ENCODE measurements at places on chromosomes 7 and 10.

- DNase-seq, result no peak
Measured at GRCh38 chr7:96973986-96974385, 31.4 kb upstream of the DLX6 start.

DNA sequence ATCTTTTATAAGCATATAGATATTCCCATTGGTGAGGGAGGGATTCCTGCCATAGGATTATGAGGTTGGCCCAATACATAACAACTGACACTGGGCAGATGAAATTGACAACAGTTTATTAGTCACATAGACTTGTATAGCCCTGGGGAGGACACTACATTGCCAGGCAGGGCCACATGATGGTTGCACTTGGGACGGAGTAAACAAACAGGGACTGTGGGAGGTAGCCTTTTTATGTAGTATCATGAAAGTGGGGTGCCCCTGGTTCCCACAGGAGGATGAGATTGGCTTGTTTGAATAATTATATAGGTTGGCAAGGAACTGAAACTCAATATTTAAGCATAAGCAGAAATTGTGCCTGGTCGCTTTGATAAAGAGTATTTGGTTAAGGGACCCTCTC, 23.5 kb downstream of the TRIM24 start:
- peak; percentile 58 for DNase-seq

DNA sequence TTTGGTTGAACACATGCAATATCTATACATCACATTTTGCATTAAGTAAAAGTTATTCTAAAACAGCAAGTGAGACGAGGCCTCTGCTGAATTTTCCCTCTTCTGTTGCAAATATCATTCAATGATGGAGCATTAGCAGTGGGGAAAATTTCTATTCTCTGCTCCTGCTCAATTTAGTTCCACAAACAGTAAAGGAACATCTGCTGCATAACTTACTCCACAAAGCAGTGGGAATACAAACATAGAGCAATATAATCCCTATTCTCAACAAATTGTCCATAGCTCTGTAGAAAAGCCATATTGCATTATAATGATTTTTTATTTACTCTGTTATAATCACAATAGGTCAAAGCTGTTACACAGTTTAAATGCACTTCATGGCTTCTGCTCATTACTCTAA, 5.9 kb downstream of the AGR3 start:
- DNase-seq, result no peak

GRCh38 chr7:123492485-123492884, 41.9 kb downstream of the IQUB start:
- DNase-seq, result no peak

DNA sequence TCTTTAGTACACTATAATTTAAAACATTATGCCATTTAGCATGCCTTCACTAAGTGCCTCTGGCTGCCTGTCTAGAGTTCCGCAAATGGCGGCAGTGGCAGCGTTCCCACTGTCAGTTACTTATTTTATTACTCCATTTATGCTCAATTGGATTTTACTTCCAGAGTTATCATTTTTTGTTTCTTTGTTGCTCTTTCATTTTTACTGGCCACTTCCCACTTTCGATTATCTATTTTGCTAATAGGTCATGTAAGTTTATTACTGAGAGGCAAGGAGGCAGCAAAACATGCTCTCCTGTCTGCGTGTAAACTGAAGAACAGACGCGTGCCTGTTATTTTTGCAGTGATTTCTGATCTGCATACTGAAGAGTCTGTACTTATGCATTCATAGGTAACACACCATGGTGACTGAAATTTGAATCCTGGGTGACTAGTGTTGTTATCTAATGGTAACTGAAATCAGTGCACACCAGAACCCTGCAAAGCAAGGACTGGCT, 23.1 kb downstream of the KDM7A start:
- DNase-seq, result no peak

- no peak for DNase-seq
Measured at GRCh38 chr7:74017125-74017524, 10.8 kb upstream of the ELN start.

DNA sequence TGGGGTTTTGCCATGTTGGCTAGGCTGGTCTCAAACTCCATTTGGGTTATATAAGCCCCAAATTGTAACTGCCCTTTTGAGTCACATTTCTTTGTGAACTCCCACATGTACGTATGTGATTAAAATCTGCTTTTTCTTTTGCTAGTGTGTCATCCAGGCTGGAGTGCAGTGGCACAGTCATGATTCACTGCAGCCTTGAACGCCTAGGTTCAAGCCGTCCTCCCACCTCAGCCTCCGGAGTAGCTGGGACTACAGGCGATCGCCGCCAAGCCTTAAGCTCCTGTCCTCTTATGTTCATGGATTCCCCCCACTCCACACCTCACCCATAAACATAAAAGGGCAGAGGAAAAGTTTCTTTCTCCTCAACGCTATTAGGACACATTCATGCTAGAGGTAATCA, 4.4 kb upstream of the SMC3 start:
- no peak for DNase-seq

GRCh38 chr10:63421591-63421990, 44.2 kb downstream of the JMJD1C start:
- peak; percentile 85 for DNase-seq

GRCh38 chr10:112082120-112082519, 101.4 kb downstream of the GPAM start:
- DNase-seq, result no peak

GRCh38 chr10:88039496-88040200, 176.2 kb downstream of the PTEN start:
- no peak for DNase-seq

GRCh38 chr7:12911053-12911452, 223.6 kb downstream of the ARL4A start:
- no peak for DNase-seq

DNA sequence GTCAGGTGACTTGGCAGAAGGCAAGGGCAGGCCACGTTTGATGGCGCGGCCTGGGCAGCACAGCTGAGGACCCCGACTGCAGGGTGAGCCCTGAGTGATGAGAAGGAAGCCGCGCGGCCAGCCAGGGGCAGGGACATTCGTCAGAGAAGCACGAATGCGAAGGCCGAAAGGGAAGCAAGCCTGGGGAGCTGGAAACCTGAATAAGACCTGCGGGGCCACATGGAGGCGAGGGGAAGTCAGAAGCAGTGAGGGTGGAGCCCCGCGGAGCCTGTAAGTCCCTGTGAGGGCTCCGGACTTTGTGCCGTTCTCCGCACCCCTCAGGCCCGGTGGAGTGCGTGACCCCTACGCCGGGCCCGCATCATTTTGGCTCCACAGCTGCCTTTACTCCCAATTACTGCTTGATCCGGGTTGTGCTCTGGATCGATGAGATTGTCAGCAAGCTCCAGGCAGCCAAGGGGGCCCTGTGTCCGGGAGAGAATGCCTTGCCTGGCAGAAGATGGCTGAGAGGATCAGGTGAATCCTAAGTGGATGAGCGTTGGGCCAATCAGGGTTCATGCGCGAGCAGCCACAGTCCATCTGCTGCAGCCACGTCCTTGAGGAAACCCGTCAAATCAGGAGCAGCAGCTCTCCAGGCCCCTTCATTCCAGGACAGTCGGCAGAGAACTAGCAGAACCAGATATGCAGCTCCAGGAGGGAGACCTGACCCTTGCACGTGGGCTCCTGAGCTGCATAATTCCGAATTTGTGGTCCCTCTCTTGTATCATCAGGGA, 293.3 kb upstream of the SHH start:
- DNase-seq, result no peak

- no peak for DNase-seq
Measured at GRCh38 chr10:130458509-130458908, 322.3 kb downstream of the GLRX3 start.

DNA sequence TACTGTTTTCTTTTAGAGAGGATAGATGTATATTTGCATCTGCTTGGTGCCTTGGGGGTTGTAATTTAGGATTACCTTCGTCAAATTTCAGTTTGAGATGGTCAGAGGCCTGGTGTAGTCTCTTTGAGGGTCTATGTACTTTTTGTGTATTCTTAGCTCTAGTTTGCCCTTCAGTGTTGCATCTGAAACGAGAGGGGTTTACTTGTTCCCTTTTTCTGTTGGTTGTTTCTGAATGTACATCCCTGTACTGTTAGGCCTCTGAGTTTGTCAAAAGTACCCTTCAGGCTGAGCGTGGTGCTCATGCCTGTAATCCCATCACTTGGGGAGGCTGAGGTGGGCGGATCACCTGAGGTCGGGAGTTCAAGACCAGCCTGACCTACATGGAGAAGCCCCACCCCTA, 60.0 kb downstream of the MLLT10 start:
- no peak for DNase-seq

GRCh38 chr7:39688611-39689480, 65.5 kb downstream of the RALA start:
- DNase-seq, result peak; percentile 93

- DNase-seq, result no peak
Measured at GRCh38 chr7:35584990-35585389, 109.9 kb downstream of the HERPUD2 start.

GRCh38 chr10:11642566-11642965, 31.1 kb upstream of the USP6NL start:
- no peak for DNase-seq

DNA sequence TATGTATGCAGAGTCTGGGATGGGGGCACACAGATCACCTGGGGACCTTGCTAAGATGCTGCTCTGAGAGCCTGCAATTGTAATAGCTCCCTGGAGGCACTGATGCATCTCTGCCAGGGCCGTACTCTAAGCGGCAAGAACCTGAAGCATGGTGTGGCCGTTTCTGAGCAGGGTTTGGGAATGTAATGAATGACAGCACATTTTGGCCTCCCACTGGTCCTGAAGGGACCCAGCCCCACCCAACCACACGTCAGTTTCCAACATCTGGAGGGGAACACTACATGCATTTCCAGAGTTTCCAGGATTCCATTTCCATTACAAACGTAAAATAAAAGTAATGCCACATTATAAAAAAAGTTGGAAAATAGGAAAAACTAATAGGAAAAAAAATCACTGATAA, 14.0 kb downstream of the ZCCHC24 start:
- DNase-seq, result no peak

DNA sequence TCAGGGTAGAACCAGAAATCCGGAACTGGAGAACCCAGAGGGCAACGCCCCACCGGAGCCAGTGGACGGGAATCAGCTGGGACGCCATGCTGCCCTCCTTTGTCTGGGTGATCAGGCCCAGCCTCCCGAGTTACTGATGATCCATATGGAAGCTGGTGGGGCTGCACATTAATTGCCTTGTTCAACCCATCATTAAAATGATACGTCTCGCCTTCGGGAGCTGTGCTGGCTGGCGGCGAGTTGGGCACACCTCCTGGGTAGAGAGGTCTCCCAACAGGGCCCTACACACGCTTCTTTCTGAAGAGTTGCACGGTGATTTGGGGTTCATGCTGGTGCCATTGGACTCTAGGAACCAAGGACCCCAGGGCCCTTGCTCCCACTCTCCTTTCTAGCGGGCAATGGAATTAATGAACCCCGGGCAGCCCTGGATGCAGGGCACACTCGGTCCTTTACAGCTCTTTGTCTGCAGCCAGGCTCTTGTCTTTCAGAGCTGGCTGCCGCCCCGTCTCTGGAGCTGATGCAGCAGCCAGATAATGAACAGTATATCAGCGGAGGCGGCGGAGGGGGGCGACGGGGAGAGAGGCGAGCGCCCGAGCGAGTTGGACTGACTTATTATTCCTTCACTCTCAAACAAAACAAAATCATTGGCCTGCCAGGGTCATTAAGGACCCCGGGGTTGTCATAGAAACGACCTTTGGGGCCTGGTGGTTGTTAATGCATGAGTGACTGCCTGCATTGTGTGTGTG, 412.2 kb upstream of the ZMIZ1 start:
- no peak for DNase-seq

- DNase-seq, result no peak
Measured at GRCh38 chr7:19026888-19027287, 90.5 kb downstream of the TWIST1 start.

DNA sequence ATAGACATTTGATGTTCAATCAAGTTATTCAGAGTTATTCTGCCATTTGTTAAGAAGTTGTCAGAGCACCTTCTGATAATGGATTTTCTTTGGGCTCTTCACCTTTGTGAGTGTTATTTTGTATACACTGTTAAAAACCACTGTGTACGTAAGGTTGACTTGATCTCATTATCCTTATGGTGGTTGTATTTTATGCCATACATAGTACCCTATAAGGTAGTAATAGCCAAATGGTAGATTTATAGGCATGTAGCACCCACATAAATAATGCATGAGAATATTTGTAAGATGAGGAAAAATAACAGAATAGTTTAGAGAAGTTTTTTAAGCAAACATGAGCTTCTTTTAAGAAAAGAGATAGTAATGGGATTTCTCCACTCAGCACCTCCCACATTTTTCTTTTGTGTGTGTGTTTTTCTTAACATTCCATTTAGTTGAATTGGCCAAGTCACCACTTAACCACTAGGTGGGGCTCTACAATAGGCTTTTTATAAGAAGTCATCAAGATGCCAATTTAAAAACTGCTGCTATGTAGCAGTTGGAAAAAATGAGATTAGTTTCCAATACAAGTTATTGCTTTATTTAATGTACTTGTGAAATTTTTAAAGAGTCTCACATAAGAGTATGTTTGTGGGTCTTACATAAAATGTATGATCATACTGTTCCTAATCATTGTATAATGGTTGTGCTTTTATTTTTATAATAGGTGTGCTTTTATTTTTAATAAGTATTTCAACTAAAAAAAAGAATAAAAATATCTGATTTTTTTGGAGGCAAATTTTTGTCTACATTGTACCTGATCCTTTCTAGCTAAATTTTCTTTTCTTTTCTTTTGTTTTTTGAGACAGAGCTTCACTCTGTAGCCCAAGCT, 41.1 kb upstream of the STMP1 start:
- DNase-seq, result peak; percentile 77

- no peak for DNase-seq
Measured at GRCh38 chr7:939843-940242, 14.6 kb downstream of the ADAP1 start.

GRCh38 chr10:89118091-89118490, 89.0 kb downstream of the CH25H start:
- no peak for DNase-seq

GRCh38 chr7:25619381-25619780, 391.1 kb upstream of the NPVF start:
- no peak for DNase-seq

DNA sequence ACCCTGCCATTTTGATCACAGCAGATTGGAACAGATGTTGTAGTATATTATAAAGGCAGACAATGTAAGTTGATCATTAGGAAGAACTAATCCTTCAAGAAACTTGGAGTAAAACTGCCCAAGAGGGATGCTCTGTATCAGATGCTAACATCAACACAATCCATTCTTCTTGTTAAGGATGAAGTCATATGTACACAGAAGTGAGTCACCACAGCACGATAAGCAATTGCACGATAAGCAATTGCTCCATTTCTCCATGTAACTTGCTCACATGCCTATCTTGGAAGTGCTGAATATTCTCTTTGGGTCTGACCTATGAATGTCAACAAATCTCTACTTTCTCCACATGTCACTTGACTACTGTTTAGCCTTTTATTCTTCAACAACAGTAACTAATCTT, 41.5 kb upstream of the DMTF1 start:
- DNase-seq, result no peak
